ENCODE measurements at places on chromosomes 5 and 9. TPM values are rescaled to one million over a fixed set of nuclear protein-coding genes. Genes with fewer than 3 reads are reported as not detected.

Gene PDLIM4
- total RNA-seq = 0.23 TPM

Gene RMND5B
- total RNA-seq = 24.1 TPM

Gene SELENOP
- total RNA-seq = not detected

Gene PTGDS
- total RNA-seq = not detected

Gene DOCK2
- total RNA-seq = 189 TPM

Gene PFN3
- not detected for total RNA-seq

Gene C8G
- total RNA-seq = 0.77 TPM

Gene EIF4EBP3
- 17.3 TPM for total RNA-seq

Gene IQGAP2
- total RNA-seq = 62.7 TPM

Gene MRPL50
- total RNA-seq = 15.5 TPM

Gene MARCHF11
- total RNA-seq = not detected

Gene C9orf153
- total RNA-seq = 0.25 TPM

Gene GLRA1
- total RNA-seq = not detected

Gene ADAMTSL2
- 0.32 TPM for total RNA-seq

Gene EGFLAM
- not detected for total RNA-seq

Gene TCERG1
- total RNA-seq = 126 TPM

Gene AMACR
- total RNA-seq = 6.0 TPM

Gene OCLN
- total RNA-seq = 2.1 TPM

Gene ARRDC3
- 21.7 TPM for total RNA-seq

Gene CNTRL
- 72.2 TPM for total RNA-seq

Gene LIFR
- total RNA-seq = 0.09 TPM

Gene ANGPTL2
- not detected for total RNA-seq

Data from activated CD4-positive, alpha-beta T cell treated with anti-CD3 and anti-CD28 coated beads for 36 hours (primary cell).